T-helper 2 cell (primary cell): ENCODE measurements at places on chromosomes 12 and 14.

GRCh38 chr14:94345344-94346064 is 22.4 kb upstream of the SERPINA6 start:
- DNase-seq: no peak

GRCh38 chr12:90543841-90544240 is 411.1 kb downstream of the CCER1 start:
- DNase-seq: no peak

GRCh38 chr14:67253076-67253635 is 11.9 kb downstream of the PALS1 start:
- DNase-seq: no peak

DNA sequence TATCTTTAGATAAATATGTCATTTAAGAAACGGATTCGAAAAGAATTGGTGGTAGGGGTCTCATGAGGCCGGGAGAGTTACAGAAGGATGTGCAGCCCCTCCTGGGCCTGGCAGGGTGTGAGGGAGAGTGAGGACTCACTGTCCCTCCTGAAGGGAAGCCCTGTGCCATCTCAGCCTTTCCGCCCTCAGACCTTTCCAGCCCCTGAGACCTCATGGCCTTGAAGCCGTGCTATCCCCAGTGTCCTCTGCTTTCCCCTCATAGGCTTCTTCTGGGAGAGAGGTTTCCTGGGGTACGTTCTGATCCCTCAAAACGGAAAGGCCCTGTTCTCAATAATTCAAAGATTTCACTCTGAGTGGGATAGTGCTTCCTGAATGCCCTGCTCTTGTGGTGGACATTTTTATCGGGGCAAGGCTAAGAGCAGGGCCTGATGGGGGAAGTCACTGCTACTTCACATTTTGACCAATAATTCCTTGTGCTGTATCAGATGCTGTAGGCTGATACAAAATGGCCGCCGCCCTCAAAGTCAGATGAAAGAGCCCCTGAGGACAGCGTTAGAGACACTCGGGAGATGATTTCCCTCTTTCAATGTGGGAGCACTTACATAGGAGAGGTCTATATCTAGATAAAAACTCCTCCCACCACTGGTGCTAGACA is 1.3 kb downstream of the CD4 start:
- DNase-seq: peak; percentile 35

GRCh38 chr14:105500036-105500725 is 9.1 kb downstream of the TEDC1 start:
- no peak for DNase-seq

- no peak for DNase-seq
Observed at GRCh38 chr14:59352961-59353360, 112.2 kb downstream of the GPR135 start.

DNA sequence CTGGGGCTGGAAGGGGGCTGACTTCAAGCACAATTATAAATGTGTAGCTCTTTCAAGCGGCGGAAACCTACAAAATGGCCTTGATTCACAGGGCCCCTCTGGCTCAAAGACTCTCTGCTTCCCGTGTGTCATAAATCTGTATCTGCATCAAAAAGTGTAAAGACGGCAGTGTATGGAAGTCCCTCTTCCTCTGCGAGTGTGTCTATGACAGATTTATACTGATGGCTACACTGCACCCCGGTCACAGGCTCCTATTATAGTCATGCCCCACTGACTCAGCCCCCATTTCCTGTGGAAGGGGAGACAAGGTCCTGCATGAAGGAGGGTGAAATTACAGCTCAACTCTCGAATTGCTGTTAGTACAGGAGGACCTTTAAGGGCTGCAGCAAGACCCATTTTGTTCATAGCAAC is 68.6 kb downstream of the HMGA2 start:
- no peak for DNase-seq

DNA sequence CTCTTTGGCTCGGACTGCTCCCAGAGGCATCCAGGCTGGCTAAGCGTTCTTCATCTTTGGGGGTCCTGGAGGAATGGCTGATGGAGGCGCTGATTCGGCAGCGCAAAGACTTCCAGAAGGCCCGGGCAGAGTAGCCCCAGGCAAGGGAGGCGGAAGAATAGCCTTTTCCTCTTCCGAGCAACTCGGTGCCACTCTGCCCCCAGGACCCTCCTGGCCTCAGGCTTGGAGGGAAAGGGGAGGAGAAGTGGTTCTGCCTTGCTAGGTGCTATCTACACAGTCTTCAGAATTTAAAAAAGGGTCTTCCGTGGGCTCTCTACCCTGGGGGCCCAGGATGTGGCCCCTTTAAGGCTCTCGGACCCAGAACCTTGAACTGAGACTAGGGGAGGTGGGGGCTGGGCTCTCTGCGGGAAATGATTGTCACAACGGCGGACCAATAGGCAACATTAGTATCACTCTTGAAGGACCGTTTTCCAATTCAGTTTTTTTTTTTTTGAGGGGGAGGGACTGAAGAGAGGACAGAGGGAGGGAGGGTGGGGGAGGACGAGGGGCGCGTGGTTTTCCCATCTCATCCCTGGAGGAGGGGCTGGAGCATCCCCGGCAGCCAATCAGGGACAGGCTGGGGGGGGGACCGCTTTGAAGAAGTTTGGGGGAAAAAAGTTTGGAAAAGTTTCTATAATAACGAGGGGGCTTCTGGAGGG is at the start of gene NFATC4:
Gene NFATC4 (plus strand): TSS at position 671 of the 698 bp plus-strand sequence. CDS start 157 bp downstream, outside the sequence.
- no peak for DNase-seq

GRCh38 chr12:48977290-48978281 is 536 bp upstream of the WNT1 start:
- peak; percentile 78 for DNase-seq

GRCh38 chr12:53123578-53124351 is 20.5 kb downstream of the SOAT2 start:
- DNase-seq: no peak

- DNase-seq: no peak
Observed at GRCh38 chr12:131818821-131819585, 9.2 kb upstream of the MMP17 start.

DNA sequence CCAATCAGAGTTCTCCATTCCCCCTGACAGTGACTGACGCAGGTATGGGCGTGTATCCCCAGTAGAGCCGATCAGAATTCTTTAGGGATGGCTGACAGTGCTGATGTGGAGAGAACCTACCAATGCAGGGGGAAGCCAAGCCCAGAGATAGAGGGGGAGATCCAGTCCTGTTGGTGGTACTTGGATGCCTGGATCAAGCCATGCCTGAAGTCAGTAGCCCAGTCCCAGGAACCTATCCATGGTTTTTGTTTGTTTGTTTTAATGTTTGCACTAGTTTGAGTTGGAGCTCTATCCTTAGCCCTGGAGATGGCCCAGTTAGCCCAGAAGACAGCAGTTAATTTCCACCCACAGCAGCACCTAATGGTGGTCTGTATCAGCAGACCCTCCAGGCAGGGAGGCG is 40.2 kb downstream of the FOXN4 start:
- DNase-seq: no peak

DNA sequence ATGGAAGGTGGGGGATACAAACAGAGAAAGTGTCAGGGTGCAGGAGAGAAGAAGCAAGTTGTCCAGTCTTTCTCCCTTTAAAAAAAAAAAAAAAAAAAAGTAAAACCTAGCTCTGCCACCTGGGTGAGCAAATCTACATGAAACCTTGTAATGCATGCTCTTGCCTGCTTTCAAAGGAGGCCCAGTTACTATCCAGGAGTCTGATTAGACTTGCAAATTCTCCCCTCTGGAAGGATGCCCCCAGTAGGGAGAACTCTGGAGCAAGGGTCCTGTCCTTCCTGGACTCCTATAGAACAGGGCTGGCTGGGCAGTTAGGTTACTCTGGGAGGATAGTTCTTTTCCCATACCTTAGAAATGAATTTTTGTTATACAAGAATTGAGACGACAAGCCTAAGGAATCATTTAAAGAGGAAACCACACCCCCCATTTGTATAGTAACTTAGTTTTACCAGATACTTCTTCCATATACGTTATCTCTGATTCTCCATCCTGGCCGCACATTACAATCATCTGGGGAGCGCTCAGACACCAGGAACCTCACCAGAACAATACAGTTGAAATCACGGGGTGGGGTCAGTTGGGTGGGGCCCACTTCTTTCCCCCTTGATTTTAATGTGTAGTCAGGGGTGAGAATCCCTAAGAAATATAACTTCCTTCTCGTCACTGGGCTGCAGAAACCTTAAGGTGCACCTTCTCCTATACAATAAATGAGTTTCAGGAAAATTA is 30.5 kb downstream of the RAB35 start:
- no peak for DNase-seq

- DNase-seq: no peak
Observed at GRCh38 chr14:37090026-37090425, 82.4 kb downstream of the SLC25A21 start.

DNA sequence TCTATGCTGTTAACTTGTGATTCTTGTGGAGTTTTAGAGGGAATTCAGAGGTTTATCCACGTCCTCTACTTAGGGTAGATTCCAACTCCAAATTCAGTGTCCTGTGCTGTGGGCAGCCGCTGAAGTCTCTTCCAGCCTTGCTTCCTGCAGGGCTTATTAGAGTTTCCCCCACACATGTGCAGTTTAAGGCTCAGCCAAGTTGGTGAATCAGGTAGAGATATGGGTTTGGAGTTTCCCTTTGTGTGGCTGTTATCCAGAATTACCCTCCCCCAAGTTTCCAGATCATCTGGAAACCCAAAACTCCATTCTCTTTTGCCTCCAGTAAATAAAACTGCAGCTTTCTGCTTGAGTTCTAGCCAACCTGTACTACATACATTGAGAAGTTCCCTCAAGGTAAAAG is 853.7 kb downstream of the GALC start:
- DNase-seq: no peak
